ENCODE measurements at places on chromosomes 1 and 21. TPM values are rescaled to one million over a fixed set of nuclear protein-coding genes. Genes with fewer than 3 reads are reported as not detected.

- no peak for DNase-seq
These were observed 212.4 kb downstream of the ZNF648 start for GRCh38 chr1:181849071-181849470.

DNA sequence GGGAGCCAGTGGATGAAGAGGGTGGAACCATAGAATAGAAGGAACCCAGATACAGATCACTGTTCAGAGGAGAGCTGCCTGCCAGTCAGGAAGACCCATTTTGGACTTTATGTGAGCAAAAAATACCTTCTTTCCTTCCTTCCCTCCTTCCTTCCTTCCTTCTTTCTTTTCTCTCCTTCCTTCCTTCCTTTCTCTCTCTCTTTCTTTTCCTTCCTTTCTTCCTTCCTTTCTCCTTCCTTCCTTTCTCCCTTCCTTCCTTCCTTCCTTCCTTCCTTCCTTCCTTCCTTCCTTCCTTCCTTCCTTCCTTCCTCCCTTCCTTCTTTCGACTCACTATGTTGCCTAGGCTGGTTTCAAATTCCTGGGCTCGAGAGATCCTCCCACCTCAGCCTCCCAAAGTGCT, 22.1 kb upstream of the FMOD start:
- DNase-seq = no peak

DNA sequence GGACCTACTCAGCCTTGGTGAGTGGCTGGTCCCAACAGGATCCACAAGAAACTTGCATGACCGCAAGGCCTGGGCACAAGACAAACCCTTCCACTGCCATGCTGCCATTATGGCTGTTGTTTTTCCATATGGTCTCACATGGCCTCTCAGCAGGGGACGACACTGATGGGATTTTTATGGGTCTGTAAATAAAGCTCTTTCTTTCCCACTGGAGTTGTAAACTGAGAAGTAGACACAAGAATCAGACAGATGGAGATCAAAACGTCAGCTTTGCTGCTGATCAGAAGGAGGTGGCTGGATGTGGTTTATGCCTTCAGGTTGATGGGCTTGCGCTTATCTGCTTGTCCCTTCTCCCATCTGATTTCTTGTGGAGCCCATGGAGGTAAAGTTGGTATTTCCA, 138.1 kb upstream of the KCNJ6 start:
- no peak for DNase-seq

GRCh38 chr1:11708554-11709350, 17.2 kb downstream of the DRAXIN start:
- DNase-seq = no peak

GRCh38 chr1:23018661-23019093, 591 bp upstream of the KDM1A start:
- DNase-seq = no peak

DNA sequence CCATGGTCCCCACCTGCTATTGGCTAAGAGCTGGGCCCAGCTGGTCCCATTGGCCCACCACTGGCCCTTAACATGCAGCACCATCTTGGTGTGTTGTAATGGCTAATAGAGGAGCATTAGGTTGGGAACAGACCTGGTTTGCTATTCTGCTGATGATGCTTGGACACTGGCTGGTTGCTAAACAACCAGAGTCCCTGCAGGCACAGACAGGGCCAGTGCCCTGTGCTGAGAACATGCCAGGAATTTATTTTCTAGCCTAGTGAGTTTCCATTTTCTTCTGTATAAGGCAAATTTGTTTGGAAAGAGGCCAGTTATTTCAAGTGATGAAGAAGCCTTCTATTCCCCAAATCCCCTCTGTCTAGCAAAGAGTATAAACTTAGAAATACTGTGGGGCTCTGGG, 42.9 kb upstream of the TDRD10 start:
- DNase-seq = no peak

DNA sequence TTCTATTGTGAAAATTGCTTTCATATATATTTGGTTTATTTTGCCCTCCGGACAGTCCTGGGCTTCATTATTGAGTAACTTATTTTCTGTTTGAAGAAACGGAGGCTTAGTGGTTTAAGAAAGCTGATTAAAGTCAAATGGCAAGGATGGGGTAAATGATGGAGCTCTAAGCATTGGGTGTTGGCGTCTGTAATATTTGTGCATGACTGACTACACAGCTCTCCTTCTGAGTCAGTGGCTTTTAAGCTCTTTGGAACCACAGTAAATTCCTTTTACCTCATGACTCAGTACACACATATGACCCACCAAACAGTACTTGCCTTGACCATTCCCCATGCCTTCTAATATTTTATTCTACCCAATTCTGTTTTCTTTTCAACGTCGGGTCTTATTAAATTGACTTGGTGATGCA, 21.0 kb downstream of the B3GALT5 start:
- DNase-seq = no peak

GTF2B gene
- 8.3 TPM for polyA plus RNA-seq

DNA sequence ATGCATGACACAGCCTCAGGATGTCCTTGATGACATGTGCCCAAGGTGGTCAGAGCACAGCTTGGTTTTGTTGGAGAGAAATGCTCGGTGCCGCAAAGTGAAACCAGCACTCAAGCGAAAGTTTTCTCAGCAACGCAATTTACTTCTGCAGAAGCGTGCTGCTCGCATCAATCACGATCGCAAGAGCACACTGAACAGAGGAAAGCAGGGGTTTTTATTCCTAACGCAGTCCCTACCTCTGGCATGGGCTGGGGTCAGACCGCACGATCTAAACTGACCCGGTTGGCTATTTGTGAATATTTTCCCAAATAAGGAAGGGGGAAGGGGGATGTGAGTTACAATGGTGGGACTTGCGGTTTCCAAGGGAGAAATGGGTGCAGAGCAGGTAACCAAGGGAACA, 809 bp upstream of the ZNF669 start:
- no peak for DNase-seq

Measured in heart left ventricle (tissue), 16 donors.